Activated CD8-positive, alpha-beta T cell treated with anti-CD3 and anti-CD28 coated beads for 36 hours (primary cell): ENCODE measurements at places on chromosomes 6 and 20. TPM values are rescaled to one million over a fixed set of nuclear protein-coding genes. Genes with fewer than 3 reads are reported as not detected.
A peak's percentile ranks its signal among the peaks of the same experiment; 100 is the strongest.

Gene NNAT
- total RNA-seq, result not detected

Gene CST7
- total RNA-seq, result 48.5 TPM

Gene PANK2
- 50.3 TPM for total RNA-seq

Gene RGL2
- 24.2 TPM for total RNA-seq

Gene CYP39A1
- not detected for total RNA-seq

Gene BPIFB1
- total RNA-seq, result not detected

Gene NR2E1
- not detected for total RNA-seq

Gene SMLR1
- total RNA-seq, result not detected

Gene SLC4A11
- total RNA-seq, result 2.8 TPM

Gene KCNK16
- not detected for total RNA-seq

Gene SLC35B2
- 15.4 TPM for total RNA-seq

Gene TRIM31
- total RNA-seq, result not detected

Gene PPP1R11
- total RNA-seq, result 33.8 TPM

GRCh38 chr6:107712665-107713551, 111.2 kb downstream of the SCML4 start:
- peak overlapping the region; percentile 84 for H3K27ac ChIP-seq
- no peaks in the 10 kb centered on the region for H3K27me3 ChIP-seq
- peaks cover 9% of the 10 kb centered on the region for H3K36me3 ChIP-seq
- DNase-seq, result peak; percentile 79

GRCh38 chr6:155328074-155328538, 13.8 kb upstream of the TFB1M start:
- no peak for DNase-seq
- no peak overlapping the region for H3K4me3 ChIP-seq
- H3K36me3 ChIP-seq, result no peaks in the 10 kb centered on the region
- H3K27me3 ChIP-seq, result no peaks in the 10 kb centered on the region

- peaks cover 26% of the 10 kb centered on the region for H3K4me1 ChIP-seq
- no peak overlapping the region for H3K27ac ChIP-seq
- no peak for DNase-seq
- H3K4me3 ChIP-seq, result no peak overlapping the region
- no peaks in the 10 kb centered on the region for H3K36me3 ChIP-seq
- H3K27me3 ChIP-seq, result no peaks in the 10 kb centered on the region
Measured at GRCh38 chr6:149563203-149563927, 2.8 kb upstream of the GINM1 start.

DNA sequence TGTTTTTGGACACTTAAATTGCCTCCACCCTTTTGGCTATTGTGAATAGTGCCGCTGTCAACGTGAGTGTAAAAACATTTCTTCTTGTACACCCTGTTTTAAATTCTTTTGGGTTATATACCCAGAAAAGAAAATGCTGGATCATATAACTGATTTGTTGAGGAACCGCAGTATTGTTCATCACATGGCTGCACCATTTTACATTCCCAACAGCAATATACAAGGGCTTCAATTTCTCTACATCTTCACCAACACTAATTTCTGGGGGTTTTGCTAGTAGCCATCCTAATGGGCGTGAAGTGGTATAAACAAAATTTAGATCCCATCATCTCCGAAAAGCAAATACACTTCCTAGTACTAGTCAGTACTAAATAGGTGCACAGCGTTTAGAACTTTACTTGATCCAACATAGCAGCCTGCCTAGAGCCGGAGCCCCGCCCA, 579 bp upstream of the BPHL start:
- no peaks in the 10 kb centered on the region for H3K27me3 ChIP-seq
- H3K27ac ChIP-seq, result peak overlapping the region; percentile 77
- H3K36me3 ChIP-seq, result peaks cover 3% of the 10 kb centered on the region
- peak overlapping the region; percentile 74 for H3K4me3 ChIP-seq

DNA sequence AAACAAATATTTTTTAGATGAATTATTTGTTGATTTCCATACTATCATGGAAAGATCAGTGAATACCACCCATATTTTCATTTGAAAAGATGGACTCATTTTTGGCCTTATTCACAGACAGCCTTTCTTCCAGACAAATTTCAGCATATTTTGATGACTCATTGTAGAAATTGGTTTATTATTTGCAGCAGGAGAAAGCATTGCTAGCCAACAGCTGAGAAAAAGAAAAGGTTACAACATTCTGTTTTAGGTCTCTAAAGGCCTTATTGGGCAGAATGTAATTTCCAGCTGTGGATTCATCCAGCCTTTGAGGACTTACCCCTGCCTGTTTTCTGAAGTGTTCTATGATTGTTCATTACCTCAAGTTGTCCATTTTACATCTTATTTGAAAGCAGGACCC, 201.9 kb downstream of the PLCB4 start:
- no peak overlapping the region for H3K27ac ChIP-seq
- no peaks in the 10 kb centered on the region for H3K4me1 ChIP-seq
- H3K4me3 ChIP-seq, result no peak overlapping the region
- DNase-seq, result no peak
- no peaks in the 10 kb centered on the region for H3K36me3 ChIP-seq

- peaks cover 7% of the 10 kb centered on the region for H3K27me3 ChIP-seq
- no peaks in the 10 kb centered on the region for H3K36me3 ChIP-seq
- DNase-seq, result no peak
- peaks cover 4% of the 10 kb centered on the region for H3K4me1 ChIP-seq
Measured at GRCh38 chr6:53634184-53634631, 31.3 kb downstream of the KLHL31 start.

GRCh38 chr20:19320005-19320404, 107.6 kb downstream of the SLC24A3 start:
- no peaks in the 10 kb centered on the region for H3K36me3 ChIP-seq
- H3K27me3 ChIP-seq, result peaks cover 4% of the 10 kb centered on the region
- H3K4me3 ChIP-seq, result no peak overlapping the region
- DNase-seq, result no peak
- no peak overlapping the region for H3K27ac ChIP-seq

DNA sequence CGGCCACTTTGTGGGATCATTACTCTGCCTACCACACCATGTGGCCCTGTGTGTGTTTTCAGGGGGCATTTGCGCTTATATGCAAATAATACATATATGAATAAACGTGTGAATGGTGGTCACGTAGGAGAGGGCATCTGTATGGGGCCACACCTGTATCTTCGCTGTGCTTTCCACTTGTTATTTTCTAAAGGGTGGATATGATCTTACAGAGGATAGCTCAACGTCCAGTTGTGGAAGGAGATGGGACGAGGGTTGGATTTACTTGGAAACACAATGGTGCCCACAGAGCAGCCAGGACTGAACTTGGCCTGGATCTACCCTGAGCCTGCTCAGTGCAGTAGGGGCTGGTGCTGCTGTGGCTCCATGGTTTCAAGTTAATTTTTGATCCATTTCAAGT, 93.3 kb downstream of the YTHDF1 start:
- no peak for DNase-seq
- no peak overlapping the region for H3K27ac ChIP-seq
- no peak overlapping the region for H3K4me3 ChIP-seq
- H3K4me1 ChIP-seq, result no peaks in the 10 kb centered on the region
- peaks cover 6% of the 10 kb centered on the region for H3K27me3 ChIP-seq
- no peaks in the 10 kb centered on the region for H3K36me3 ChIP-seq

DNA sequence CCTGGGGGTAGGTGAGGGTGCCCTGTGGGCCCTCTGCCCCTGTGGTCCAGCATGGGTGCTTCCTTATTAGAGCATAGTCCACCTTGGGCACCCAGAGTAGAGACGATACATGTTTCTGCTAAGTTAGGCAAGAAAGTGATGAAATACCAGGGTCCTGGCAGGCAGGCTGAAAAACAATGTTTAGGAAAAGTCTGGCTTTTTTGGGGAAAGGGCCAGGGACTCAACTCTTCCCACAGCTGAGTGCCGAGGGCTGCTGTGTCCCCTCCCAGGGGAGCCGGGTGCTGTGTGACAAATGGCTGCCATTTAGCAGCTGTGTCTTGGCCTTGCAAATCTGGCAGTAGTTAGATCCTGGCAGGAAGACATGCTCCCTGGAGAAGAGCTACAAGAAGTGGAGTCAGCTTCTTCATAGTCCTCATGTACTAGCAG, 61.5 kb downstream of the RREB1 start:
- H3K27me3 ChIP-seq, result no peaks in the 10 kb centered on the region
- no peak overlapping the region for H3K27ac ChIP-seq
- H3K4me1 ChIP-seq, result peaks cover 52% of the 10 kb centered on the region
- H3K4me3 ChIP-seq, result no peak overlapping the region

- H3K4me3 ChIP-seq, result no peak overlapping the region
- H3K27ac ChIP-seq, result no peak overlapping the region
- no peaks in the 10 kb centered on the region for H3K27me3 ChIP-seq
- DNase-seq, result no peak
Measured at GRCh38 chr6:118772886-118773285, 121.1 kb upstream of the ASF1A start.

DNA sequence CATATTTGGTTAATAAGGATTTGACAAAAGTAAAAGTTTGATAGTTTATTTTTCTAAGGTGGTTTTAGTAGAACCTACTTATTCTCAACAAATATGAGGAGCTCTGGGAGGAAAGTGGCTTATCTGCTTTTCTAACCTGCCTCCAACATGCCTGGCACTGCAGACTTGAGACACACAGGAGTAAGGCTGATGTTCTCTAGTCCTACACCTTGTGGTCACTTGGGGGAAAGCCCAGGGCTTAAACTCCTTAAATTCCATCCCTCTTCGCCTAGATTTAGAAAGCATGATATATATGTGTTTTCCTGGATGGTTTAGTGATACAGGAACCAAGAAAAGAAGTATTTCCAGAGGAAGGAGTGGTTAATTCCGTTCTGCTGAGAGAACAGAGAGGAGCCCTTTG, 39.9 kb upstream of the SAMD5 start:
- DNase-seq, result no peak
- no peak overlapping the region for H3K4me3 ChIP-seq
- no peak overlapping the region for H3K27ac ChIP-seq
- H3K4me1 ChIP-seq, result no peaks in the 10 kb centered on the region
- no peaks in the 10 kb centered on the region for H3K36me3 ChIP-seq

- H3K36me3 ChIP-seq, result peaks cover 14% of the 10 kb centered on the region
- no peak for DNase-seq
- H3K4me1 ChIP-seq, result no peaks in the 10 kb centered on the region
- no peak overlapping the region for H3K27ac ChIP-seq
- no peak overlapping the region for H3K4me3 ChIP-seq
- H3K27me3 ChIP-seq, result no peaks in the 10 kb centered on the region
Measured at GRCh38 chr20:37846573-37846972, 56.4 kb upstream of the VSTM2L start.

DNA sequence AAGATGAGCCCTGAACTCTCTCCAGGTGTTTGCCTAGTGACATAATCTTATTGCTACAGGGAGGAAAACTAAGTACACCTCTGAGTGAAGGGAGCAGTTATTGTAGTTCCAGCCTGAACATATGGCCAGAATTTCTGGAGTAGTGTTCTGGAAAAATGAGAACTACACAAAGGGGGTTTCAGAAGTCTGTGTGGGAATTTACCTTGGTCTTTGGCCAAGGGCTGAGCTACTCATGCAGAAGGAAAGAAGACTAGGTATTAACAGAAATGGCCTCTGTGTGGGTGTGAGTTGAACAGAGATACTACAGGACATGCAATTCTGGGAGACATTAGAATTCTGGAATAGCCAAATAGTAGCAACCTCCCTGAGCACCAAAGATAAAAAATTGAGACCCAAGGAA, 1009.7 kb upstream of the GJE1 start:
- peaks cover 1% of the 10 kb centered on the region for H3K27me3 ChIP-seq
- no peak overlapping the region for H3K4me3 ChIP-seq
- no peak for DNase-seq
- H3K4me1 ChIP-seq, result no peaks in the 10 kb centered on the region

DNA sequence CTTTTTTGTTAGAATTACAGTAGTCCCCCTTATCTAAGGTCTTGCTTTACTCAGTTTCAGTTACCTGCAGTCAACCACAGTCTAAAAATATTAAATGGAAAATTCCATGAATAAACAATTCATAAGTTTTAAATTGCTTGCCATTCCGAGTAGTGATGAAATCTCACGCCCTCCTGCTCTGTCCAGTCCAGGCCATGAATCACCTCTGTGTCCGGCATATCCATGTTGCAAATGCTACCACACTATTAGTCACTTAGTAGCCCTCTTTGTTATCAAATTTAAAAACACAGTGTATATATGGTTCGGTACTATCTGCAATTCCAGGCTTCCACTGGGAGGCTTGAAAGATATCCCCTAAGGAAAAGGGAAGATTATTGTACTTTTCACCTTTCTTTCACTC, 164.6 kb upstream of the FAM83B start:
- H3K36me3 ChIP-seq, result no peaks in the 10 kb centered on the region
- H3K27ac ChIP-seq, result no peak overlapping the region
- no peak overlapping the region for H3K4me3 ChIP-seq
- DNase-seq, result no peak
- H3K4me1 ChIP-seq, result no peaks in the 10 kb centered on the region

DNA sequence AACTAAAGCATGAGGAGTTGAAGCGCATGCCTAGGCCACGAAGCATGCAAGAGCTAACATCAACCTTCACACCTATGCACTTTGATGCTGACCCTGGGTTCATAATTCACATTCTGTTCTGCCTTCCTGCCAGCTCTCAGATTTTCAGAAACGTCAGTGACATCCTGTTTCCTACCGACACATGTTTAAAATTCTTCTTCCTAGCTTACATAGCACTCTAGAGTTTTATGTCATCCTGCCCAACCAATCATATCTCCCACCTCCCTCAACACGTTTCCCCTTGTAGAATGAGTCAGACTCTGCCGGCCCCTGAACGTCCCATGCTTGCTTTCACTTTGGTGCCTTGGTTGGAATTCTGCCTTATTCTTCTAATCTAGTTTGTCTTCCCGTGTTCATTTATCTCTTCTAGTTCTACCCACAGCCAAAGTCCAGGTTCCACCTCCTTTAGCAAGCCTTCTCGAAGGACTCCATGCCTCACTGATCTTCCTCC, 97.2 kb upstream of the MAP7 start:
- H3K27ac ChIP-seq, result no peak overlapping the region
- H3K4me3 ChIP-seq, result no peak overlapping the region
- H3K36me3 ChIP-seq, result no peaks in the 10 kb centered on the region
- no peaks in the 10 kb centered on the region for H3K4me1 ChIP-seq
- peak; percentile 66 for DNase-seq

- H3K27me3 ChIP-seq, result no peaks in the 10 kb centered on the region
- H3K4me1 ChIP-seq, result no peaks in the 10 kb centered on the region
- no peak overlapping the region for H3K4me3 ChIP-seq
- H3K27ac ChIP-seq, result no peak overlapping the region
Measured at GRCh38 chr6:20770773-20771172, 236.5 kb downstream of the CDKAL1 start.

GRCh38 chr6:71290611-71291010, 2.0 kb downstream of the OGFRL1 start:
- DNase-seq, result no peak
- peaks cover 34% of the 10 kb centered on the region for H3K4me1 ChIP-seq
- peak overlapping the region; percentile 26 for H3K4me3 ChIP-seq
- no peaks in the 10 kb centered on the region for H3K27me3 ChIP-seq

DNA sequence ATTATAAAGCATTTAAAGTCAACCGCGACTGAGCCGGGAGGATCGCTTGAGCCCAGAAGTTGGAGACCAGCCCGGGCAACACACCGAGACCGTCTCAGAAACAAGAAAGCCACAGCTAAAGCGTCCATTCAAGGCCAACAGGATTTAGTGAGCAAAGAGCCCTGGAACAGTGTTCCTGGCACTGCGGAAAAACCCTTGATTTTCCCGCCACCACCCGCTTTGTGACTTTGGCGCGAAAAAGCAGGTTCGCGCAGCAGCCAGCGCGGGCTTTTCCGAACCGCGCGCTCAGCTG, 669 bp downstream of the PCNA start:
- peaks cover 49% of the 10 kb centered on the region for H3K36me3 ChIP-seq
- peak overlapping the region; percentile 94 for H3K27ac ChIP-seq
- peak overlapping the region; percentile 90 for H3K4me3 ChIP-seq
- no peaks in the 10 kb centered on the region for H3K27me3 ChIP-seq
- DNase-seq, result no peak
